ENCODE measurements at places on chromosomes 4 and X.

- DNase-seq: no peak
Observed at GRCh38 chr4:41175794-41176193, 38.5 kb downstream of the APBB2 start.

DNA sequence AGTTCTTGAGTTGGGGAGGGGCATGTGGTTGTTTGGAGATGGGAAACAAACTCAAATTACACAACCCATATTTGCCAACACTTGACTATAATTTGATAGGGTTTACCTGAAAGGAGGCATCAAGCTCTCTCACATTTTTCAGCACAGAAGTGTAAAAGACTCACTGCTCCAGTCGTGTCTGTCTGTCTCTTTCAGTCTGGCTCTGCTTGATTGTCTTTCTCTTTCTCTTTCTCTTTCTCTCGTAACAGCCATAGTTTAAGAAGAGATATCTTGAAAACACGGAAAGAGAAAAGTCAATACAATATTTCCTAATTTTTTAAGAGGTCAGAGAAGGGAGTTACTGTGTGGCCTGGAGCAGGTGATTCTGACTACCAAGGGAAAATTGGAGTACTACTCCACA is 413.6 kb upstream of the CXorf51A start:
- no peak for DNase-seq

GRCh38 chrX:137234651-137235402 is 201.0 kb upstream of the GPR101 start:
- DNase-seq: no peak

DNA sequence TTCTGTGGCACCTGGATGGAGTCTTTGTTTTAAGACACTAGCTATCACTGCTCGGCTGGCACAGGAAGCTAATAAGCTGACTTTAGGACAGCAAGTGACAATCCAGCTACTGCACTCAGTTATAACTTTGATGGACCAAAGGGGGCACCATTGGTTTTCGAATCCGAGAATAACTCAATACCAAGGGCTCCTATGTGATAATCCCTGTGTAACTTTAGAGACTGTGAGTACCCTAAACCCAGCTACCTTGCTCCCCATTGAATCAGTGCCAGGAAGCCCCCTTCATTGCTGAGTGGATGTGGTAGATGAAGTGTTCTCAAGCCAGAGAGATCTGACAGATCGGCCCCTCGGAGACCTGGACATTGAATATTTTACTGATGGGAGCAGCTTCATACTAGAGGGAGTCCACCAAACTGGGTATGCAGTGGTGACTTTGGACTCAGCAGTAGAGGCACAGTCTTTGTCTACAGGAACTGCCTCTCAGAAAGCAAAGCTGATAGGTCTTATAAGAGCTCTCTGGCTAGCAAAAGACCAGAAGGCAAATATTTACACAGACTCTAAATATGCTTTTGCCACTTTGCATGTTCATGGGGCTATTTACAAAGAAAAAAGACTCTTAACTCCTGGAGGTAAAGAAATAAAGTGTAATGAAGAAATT is 35.5 kb upstream of the UGT2B7 start:
- no peak for DNase-seq

GRCh38 chr4:123587983-123588494 is 191.4 kb downstream of the SPRY1 start:
- peak; percentile 55 for DNase-seq

DNA sequence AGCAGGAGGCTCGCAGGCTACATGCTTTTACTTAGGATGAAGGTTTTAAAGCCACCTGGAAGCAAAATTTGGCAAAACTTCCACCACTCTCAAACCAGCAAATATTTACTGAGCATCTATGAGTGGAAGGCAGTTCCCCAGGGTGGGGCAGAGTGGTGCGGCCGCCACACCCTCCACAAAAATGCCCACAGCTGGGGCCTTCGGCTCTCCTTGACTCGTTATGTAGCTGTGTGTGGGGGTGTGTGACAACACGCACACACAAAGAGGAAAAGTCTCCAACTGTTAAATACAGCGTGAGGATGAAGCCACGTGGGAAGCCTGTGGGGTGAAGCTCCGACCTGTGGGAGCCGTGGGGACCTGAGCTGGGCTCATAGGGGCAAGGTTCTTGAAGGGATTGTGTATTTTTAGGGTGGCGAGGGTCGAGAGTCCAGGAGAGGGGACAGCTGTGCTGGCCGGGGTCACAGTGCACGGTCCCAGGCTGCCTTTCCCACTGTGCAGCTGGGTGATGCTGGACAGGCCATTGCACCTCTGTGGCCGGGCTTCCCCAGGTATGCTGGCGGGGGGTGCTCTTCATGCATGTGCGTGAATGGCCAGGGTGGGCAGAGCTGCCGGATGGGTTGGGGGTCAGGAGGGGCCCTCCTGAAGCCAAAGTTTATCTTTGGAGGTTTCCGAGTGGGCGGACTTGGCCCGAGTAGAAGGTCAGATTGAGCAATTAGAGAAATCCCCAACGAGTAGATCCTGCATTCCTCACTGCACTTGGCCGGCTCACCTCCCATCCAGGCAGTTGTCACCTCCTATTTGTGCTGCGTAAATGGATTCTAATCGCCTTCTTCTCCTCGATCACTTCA is 25.4 kb downstream of the SORCS2 start:
- DNase-seq: no peak

- DNase-seq: no peak
Observed at GRCh38 chrX:2488621-2489285, 12.0 kb downstream of the DHRSX start.

DNA sequence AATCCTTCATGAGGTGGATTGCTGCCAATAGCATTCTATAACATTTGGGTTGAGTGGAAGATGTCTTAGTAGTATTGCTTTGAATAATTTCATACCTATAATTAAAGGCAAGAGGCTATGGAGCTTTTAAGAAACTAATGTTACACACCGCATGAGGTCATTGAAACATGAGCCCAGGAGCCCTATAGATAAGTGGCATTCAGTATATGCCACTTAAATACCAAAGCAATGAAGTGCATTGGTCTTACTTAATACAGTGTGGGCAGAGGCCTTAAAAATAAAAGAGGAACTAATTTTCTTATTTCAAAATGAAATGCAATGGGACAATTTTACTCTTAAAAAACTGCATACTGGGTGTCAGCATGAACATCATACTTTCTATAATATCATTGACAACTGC is 47.5 kb downstream of the SPATA18 start:
- DNase-seq: no peak

GRCh38 chr4:123966990-123967769 is 570.6 kb downstream of the SPRY1 start:
- DNase-seq: no peak

DNA sequence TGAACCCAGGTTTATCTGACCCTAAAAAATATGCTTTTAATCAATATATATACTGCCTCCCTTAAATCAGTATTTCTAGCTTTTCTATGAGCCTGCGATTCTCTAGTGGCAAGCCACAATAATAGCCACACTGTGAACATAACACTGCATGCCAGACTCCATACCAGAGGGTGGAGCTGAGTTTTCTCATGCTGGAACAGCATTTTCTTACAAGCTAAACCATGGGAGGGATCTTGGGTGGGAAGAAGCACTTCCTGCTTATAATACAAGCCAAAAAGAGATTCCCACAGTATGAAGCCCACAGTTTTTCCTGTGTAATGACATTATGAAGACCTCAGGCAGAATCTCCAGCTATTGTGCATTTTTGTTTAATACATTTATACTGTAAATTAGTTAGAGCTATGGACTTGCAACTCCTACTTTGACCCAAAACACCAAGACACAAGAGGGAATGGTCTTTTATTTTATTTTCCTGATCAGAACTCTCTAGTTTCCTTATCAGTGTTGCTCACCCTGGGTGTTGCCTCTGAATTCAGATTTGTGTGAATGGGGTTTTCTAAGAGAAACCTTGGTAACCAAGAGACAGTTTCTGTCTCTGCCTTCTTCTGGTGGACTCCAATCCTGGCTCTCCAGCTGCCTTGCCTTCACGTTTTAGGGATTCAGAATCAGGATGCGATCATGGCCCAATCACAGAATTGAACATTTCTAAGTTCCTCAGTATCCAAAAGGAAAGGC is 74.5 kb upstream of the EOLA2 start:
- no peak for DNase-seq

DNA sequence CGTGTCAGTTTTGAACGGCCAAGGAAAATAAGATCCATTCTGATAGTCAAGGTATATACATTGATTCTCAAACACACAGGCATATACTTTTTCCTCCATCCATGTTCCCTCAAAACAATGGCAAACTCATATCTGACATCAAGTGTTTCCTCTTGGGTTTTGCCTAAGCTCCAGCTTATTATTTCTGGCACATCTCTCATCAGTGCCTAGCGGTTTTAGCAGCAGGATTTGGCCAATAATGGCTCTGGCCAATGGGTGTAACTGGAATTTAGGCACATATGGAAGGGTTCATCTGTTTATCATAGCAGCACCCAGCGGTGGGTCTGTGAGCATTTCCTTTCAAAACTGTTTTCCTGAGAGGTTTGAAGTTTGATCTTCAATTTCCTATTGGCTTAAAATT is 161.6 kb upstream of the TLL1 start:
- DNase-seq: no peak

DNA sequence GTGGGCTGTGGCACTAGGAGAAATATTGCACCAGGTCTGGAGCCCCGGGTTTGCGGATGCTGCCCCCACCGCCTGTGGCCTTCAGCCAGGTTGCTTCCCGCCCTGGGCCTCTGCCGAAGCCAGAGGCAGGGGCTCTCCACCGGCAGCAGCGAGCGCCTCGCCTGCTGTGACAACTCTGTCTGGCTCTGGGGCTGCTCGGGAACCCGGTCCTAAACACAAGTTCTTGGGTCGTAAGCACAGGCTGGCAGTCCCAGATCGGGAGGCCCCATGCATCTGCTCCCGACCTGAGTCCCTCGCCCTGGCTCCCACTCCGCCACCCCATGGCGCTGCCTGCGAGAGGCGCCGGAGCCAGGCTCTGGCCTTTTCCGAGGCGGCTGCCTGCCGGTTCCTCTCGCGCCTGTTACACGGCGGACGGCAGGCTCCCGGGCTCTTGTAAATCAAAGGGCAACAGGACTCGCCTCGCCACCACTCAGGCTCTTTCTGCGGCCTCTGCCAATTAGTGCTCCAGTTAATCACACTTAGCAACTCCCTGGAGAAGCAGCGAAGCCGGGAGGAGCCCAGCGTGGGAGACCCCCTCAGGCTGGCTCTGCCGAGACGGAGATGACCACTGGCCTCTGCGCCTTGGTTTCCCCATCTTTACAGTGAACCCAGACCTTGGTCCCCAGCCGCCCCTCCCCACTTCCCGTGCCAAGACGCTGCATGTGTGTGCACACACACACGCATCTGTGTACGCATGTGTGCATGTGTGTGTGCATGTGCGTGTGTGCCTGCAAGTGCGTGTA is 109.2 kb downstream of the DCTD start:
- DNase-seq: no peak

DNA sequence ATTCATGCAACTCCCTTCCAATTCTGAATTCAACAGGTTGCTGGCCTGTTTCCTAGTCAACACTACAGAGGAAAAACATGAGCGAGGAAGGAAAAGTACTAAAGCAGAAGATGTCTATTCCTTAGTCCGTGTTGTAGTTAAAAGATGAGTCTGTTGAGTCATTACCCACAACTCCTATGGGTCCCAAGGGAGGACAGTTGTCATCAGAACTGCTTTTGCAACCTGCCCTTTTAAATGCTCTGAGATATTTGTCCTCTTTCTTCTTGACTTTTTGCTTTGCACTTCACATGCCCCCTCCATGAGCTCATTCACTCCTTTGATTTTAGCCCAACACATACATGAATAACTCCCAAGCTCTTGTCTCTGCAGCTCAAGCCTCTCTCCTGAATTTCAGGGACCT is 119.2 kb downstream of the CORIN start:
- no peak for DNase-seq

DNA sequence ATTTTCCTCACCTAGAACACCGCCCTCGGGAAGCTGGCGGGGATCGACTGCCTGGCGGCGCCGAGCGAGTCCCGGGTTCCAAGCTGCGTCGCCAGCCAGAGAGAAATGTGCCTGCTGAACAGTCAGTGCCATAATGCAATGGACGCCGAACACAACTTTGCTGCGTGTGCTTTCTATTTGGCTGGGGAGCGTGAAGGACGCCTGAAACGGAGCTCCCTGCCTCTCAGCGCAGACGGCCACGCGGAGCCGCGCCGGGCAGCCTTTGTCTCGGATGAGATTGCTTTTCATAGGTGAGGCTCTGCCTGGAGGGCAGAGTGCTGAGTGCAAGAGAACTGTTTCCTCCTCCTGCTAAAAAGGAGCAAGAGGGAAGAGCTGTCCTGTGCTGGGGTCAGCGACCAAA is 107.7 kb upstream of the BCOR start:
- DNase-seq: no peak

GRCh38 chrX:18582910-18583493 is 88.9 kb downstream of the RS1 start:
- no peak for DNase-seq

- DNase-seq: no peak
Observed at GRCh38 chr4:143768007-143768591, 67.6 kb upstream of the FREM3 start.

DNA sequence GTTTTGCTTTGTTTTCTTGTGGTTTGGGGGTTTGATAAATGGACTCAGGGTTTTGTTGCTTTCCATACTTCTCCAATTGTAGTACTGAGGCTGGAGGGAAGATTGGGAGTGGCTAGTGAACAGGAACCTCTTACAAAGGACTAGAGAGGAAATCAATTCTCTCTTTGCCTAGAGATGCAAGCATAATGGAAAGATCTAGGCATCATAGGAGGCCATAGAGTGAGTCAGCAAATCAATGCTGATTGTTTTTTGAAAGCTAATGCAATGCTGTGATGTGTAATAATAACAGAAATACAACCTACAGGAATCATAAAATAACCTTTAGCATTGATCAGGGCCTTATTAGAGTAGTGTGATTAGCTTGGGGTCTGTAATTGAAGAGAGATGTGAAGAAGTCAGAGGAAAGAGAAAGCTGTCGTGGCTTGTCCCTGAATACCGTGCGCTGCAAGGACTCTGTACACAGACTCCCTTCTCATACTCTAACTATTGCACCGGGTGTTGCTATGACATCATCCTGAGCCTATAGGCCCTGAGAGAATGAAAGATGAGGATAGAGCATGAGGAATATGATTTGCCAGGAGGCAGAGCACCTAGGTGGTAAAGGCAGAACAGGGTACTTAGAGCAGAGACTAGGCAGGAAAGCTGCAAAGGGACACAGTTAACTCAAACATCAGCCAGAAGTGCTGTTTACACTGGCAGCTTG is 29.3 kb upstream of the GPR101 start:
- DNase-seq: no peak

DNA sequence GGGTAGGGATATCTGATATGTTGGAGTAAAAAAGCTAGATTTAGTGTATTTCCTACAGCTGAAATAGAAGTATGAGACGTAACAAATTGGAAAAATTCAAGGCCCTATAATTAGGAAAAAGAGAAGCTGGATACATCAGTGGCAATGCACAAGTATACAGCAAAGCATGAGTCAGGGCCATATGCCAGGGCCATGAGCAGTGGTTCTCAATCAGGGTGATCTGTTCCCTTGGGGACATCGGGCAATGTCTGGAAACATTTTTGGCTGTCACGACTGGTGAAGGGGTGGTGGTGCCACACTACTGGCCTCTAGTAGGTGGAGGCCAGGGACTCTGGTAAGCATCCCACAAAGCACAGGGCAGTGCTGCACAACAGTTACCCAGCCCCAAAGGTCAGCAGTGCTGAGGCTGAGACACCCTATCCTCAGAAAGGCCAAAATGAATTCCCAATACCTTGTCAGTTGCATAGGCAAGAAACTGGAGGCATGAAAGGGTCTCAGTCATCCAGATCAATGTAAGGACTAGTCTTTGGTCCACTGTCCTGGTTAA is 36.8 kb upstream of the NAP1L5 start:
- DNase-seq: no peak

- peak; percentile 0 for DNase-seq
Observed at GRCh38 chrX:22748093-22748999, 251.4 kb upstream of the DDX53 start.
